Fibroblast of the aortic adventitia (primary cell): ENCODE measurements at places on chromosomes 2 and 18. TPM values are rescaled to one million over a fixed set of nuclear protein-coding genes. Genes with fewer than 3 reads are reported as not detected.
A peak's percentile ranks its signal among the peaks of the same experiment; 100 is the strongest.

The TTC31 gene
- total RNA-seq, result 10.4 and 16.3 TPM in 2 replicates

The CYTIP gene
- total RNA-seq, result 0.82 and 1.4 TPM in 2 replicates

The CDKL4 gene
- 0.90 and 10.4 TPM in 2 replicates for total RNA-seq

The CXCR1 gene
- not detected in 2 replicates for total RNA-seq

The TUBA3E gene
- total RNA-seq, result not detected in 2 replicates

The RETSAT gene
- 31.2 and 60.1 TPM in 2 replicates for total RNA-seq

The SCTR gene
- not detected in 2 replicates for total RNA-seq

The CLIP4 gene
- 73.5 and 97.1 TPM in 2 replicates for total RNA-seq

The INHBB gene
- total RNA-seq, result not detected in 2 replicates

The RGPD4 gene
- 0.16 TPM in 1 of 2 replicates, not detected in the other for total RNA-seq

The SF3B1 gene
- 243 and 314 TPM in 2 replicates for total RNA-seq

The GAREM1 gene
- total RNA-seq, result 2.4 and 5.5 TPM in 2 replicates

The YES1 gene
- total RNA-seq, result 43.1 and 156 TPM in 2 replicates

- DNase-seq, result peak; percentile 67
Observed at GRCh38 chr2:233707940-233708644, 4.6 kb upstream of the UGT1A5 start.

- no peak for DNase-seq
Observed at GRCh38 chr2:29991086-29991485, 69.7 kb upstream of the ALK start.

DNA sequence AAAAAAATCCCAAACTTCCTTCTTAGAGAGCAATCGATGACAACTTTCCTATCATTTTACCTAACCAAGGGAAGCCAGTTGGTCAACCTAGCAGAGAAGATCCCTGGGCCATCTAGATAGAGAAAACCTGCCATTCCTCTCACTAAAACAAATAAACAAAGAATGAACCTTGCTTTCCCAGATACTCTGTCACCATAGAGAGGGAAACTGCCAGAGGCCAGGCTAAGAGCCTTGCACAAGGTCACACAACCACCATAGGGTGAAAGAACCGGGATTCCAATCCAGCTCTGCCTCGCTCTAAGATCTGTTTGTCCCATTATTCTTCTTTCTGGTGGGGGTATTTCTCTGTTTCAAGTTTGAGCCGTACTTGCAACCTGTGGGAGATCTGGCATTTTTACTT lies 154.6 kb downstream of the CYRIA start:
- DNase-seq, result no peak

DNA sequence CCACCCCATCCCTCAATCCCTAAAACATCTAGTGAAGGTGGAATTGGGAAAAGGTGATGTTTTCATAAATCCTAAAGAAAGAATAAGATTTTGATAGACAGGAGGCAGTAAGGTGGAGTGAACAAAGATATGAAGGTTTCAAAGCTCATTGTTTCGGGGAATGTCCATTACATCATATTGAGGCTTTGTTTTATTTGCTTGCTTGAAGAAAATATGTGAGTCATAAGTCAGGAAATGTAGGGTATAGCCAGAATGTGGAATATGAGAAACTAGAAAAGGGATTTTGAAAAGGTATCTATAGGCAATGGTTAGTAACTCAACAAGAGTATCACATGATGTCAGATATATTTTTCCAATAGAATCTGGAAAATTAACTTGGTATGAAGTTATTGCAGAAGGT lies 1178.5 kb upstream of the ACVR2A start:
- DNase-seq, result no peak

DNA sequence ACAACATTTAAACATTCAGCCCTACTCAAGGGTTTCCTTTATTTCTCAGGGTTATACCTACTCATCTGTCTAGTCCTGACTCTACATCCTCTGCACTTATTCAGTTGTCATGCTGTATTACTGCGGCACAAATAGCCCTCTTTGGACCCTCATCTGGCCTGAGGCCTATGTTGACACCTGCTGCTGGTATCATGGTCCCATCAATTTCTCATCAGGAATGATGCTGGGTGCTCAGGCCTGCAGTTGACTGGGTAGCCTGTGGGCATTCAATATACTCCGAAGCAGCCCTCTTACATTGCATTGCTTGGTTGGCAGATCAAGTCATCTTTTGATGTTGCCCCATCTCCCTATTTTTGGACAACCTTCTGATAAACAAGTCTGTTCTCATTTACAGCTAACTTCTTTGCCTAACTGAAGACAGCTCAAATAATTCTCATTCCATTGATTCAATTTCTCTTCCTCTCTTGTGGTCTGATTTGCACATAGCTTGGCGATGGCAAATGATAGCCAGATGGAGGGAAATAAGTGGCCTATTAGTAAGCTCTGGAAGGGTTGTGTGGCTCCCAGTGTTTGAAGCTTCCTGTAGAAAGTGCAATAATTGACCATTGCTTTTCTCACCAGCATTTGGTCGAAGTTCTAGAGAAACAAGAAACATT lies 19.1 kb upstream of the MC4R start:
- DNase-seq, result no peak

- DNase-seq, result no peak
Observed at GRCh38 chr18:48707636-48708296, 168.9 kb downstream of the CTIF start.

- no peak for DNase-seq
Observed at GRCh38 chr18:59873641-59874040, 26.2 kb upstream of the PMAIP1 start.

- peak; percentile 16 for DNase-seq
Observed at GRCh38 chr2:156483741-156484173, 47.6 kb downstream of the GPD2 start.

GRCh38 chr2:105788670-105789290 lies 44.1 kb downstream of the NCK2 start:
- no peak for DNase-seq

DNA sequence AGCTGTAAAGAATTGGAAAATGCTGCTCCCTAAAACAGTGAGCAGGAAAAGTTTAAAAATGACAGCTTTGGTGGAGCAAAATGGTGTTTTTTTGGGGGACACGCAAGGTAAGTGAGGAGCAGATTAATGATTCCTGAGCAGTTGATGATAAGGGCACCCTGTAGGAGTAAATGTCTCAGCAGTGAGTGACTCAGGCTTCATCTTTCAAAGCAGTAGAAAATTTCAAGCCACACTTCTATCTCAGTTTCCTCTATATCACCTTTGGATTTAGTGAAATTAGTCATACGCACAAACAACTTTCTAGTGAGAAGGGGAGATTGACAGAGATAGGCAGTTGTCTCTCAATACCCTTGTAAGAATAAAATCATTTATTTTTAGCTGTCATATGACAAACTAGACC lies 709.0 kb upstream of the FAM98A start:
- DNase-seq, result no peak

- DNase-seq, result no peak
Observed at GRCh38 chr2:240384711-240385450, 50.6 kb upstream of the GPC1 start.

GRCh38 chr2:108884619-108885018 lies 98.0 kb downstream of the CCDC138 start:
- no peak for DNase-seq

DNA sequence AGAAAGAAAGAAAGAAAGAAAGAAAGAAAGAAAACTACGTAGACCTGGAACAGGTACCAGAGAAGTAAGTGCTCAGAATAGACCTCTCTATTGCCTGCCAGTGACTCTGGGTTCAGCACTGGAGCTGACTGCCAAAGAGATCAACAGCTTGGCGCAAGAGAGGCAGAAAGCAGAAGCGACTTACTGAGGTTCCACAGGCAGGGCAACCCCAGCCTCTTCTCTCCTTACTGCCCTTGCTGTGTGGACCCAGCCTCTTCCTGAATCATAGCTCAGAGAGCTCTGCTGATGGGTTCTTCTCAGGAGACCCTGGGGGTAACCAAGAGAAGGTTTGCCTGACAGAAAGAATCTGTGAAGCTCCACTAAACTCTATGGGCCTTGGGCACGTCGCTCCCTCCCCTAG lies 7.1 kb downstream of the CAPN13 start:
- no peak for DNase-seq

DNA sequence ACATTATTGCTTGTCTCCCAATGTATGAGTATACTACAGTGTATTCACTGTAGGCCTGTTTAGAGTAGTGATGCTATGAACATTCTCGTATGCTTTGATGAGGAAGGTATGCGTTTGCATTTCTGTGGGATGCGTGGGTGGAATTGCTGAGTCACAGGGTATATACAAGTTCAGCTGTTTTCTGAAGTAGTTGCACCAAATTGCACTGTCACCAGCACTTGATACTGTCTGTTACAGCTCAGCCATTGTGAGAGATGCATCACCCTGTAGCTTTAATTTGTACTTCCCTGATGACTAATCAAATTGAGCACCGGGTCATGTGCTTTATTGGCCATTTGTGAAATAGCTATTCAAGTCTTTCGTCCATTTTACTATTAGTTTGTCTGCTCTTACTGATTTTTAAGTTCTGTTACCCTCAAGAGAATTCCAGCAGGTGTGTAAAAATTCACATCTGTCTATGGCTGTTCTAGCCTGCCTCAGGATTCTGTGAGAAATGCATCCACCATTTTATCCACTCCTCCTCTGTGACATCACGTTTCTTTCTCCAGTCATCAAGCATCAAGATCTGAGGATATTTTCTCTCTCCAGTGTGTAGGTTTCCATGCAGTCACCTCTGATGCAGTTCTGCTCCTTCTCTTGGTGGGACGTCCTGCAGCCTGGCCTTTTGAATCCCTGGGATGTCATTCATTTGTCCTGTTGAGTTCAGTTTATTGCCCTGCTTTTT lies 72.5 kb downstream of the DGKD start:
- peak; percentile 63 for DNase-seq

DNA sequence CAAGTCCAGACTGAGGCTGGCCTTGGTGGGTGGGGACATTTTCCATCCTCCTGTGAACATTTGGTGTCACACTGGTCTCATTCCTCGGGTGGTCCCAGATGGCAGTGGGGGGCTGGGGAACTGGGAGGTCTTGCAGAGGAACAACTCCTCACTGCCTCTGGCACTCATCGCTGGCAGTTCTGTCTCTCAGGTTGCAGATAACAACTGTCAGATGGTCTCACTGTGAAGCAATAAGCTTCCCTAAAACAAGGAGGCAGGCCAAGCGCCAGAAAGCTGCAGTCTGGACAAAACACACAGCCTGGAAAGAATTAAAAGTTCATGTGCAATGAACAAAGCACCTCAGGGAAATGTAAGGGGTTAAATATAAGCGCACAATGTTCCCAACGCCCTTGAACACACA lies 78.1 kb downstream of the IRS1 start:
- DNase-seq, result peak; percentile 57

- DNase-seq, result no peak
Observed at GRCh38 chr2:206433686-206434085, 9.6 kb upstream of the ADAM23 start.

DNA sequence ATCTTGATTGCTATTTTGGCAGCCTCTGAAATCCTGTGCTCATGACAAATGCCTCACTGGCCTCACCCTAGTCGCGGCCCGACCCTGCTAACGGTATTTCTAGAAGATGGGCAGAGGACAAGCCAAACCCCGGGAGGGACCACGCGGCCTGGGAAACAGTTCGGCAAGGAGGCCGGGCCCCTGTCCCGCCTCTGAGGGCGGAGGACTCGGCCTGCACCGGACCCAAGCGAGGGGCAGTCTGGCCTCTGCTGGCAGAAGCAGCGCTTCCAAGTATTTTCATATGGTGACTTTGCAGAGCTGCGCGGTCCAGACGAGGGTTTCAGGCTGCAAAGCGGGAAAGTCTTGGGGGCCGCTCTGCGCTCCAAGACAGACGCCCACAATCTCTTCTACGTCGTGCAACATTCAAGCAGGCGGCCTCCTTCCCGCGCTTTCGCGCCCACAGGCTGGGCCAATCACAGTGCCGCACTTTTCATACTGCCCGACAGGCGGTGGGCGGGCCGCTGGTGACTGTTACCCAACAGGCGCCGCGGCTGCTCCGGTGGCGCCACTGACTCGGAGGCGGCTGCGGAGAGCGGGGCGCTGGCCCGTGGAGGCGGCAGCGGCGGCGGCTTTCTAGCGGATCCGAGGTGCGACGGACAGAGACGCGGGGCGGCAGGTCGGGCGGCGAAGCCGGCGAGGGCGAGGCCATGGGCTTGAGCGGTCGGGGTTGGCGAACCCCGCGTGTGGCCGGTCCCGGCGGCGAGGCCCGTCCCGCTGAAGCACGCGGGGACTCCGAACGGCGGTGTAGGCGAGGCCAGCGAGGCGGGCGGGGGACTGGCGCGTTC lies at the start of gene RBM44:
TSS of gene RBM44 (plus strand) at position 544 of the 824 bp plus-strand sequence. CDS start 14,831 bp downstream, outside the sequence.
- DNase-seq, result no peak
